H7 (cell line): ENCODE measurements at places on chromosomes 6 and 20.

GRCh38 chr6:5412663-5413062, 151.3 kb downstream of the FARS2 start:
- no peak for DNase-seq

- peak; percentile 56 for DNase-seq
Measured at GRCh38 chr6:136526196-136526930, 23.9 kb downstream of the MAP7 start.

- DNase-seq = no peak
Measured at GRCh38 chr6:109239160-109239559, 143.1 kb downstream of the CD164 start.

DNA sequence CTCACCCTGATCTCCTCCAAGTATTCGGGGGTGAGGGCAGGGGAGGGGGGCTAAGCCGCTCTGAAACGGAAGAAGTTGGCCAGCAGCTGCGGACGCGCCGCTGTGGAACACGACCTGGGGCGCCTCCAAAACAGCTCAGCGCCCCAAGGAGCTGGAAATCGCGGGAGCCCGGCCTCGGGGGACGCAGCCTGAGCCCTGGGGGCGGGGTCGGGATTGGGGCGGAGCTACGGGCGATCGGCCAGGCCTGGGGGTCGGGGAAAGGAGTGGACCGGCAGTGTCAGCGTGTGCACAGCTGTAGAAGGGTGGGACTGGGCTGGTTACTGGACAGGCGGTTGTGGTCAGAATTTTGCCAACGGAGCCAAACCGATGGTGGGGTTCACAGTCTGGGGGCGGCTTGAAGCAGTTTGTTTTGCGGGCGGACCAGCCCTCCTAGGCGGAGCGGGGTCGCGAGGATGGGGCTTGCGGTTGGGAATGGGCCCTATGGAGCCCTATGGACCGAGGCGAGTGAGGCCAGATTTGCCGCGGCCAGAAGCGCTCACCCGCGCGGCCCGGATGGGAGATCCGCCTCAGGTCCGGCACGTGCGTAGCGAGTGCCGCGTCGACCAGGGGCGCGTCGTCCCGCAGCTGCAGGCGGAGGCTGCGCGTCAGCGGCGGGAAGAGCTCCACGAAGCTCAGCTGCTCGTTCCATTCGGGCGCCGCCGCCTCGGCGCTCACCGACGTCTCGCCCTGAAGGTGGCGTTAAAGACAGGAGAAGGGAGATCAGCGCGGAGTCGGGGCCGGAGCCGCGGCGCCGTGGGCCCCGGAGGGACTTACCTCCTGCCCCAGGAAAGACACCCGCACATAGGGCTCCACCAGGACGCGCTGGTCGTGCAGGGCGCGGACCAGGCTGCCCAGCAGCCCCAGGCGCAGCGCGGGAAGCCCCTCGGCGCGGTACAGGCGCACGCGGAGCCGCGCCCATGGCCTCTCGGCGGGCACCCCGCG, 14.3 kb upstream of the SPAG4 start:
- peak; percentile 93 for DNase-seq

- no peak for DNase-seq
Measured at GRCh38 chr20:34540596-34541263, 17.8 kb upstream of the MAP1LC3A start.
